Osteocyte (in vitro differentiated cells): ENCODE measurements at places on chromosomes 13 and 19. TPM values are rescaled to one million over a fixed set of nuclear protein-coding genes. Genes with fewer than 3 reads are reported as not detected.

Gene ZNF439
- total RNA-seq: 1.0 and 1.2 TPM in 2 replicates

Gene SERTAD3
- 31.4 and 33.4 TPM in 2 replicates for total RNA-seq

Gene CDC42EP5
- total RNA-seq: 72.4 and 85.4 TPM in 2 replicates

DNA sequence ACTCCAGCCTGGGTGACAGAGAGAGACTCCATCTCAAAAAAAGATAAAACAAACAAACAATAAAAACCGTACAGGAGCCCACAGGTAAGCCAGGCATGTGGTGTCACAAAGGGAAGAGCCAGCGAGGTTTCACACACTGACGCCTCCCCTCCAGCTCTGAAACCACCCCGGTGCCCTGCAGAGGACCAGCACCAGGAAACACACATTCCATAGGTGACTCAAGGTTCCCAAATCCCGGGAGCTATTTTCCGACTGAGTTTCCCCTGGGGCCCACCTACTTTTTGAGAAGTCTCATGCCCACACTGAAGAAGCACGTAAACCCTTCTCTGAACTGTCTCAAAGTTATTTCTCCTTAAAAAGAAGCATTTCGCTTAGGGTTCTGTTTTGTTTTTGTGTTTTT is 40.3 kb downstream of the RHPN2 start:
- H3K27me3 ChIP-seq: no peaks in the 10 kb centered on the region
- DNase-seq: no peak
- H3K27ac ChIP-seq: no peak overlapping the region
- peaks cover 5% of the 10 kb centered on the region for H3K36me3 ChIP-seq
- no peaks in the 10 kb centered on the region for H3K4me1 ChIP-seq

DNA sequence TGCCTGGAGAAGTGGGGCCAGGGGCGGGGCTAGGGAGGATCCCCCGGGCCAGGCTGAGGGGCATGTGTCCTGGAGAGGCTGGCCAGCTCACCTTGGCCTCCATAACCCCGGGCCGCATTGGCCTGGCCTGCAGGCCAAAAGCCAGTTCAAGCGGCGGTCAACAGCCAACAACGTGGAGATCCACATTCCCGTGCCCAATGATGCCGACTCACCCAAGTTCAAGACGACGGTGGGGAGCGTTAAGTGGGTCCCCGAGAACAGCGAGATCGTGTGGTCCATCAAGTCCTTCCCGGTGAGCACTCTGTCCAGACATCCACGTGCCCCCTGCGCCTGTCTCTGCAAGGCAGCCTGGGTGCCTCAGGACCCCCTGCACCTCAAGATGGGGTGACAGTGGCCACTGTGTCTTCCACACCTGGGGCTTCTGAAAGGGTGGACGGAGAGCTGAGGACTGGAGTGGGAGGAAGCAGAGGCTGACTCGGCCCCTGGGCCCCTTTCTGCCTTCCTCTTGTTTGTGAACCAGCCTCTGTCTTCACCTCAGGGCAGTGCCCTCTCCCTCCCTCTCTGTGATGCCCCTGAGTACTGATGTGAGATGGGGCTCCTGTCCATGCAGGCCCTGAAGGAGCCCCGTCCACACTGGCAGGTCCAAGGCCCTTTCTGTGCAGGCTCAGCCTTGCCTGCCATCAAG is 31.1 kb downstream of the AP1M1 start:
- H3K36me3 ChIP-seq: peaks cover 25% of the 10 kb centered on the region
- no peaks in the 10 kb centered on the region for H3K27me3 ChIP-seq
- no peak overlapping the region for H3K27ac ChIP-seq
- no peaks in the 10 kb centered on the region for H3K4me1 ChIP-seq
